Activated CD4-positive, alpha-beta T cell treated with anti-CD3 and anti-CD28 coated beads, Interleukin-2, amount 10 ng/mL, durations not matched to agents 7 days and 5 days (primary cell): ENCODE measurements at places on chromosomes 2 and 18. TPM values are rescaled to one million over a fixed set of nuclear protein-coding genes. Genes with fewer than 3 reads are reported as not detected.
A peak's percentile ranks its signal among the peaks of the same experiment; 100 is the strongest.

The LRRTM1 gene
- not detected for total RNA-seq

The YWHAQ gene
- total RNA-seq: 308 TPM

The TRIB2 gene
- 96.5 TPM for total RNA-seq

The SH3YL1 gene
- total RNA-seq: 21.0 TPM

- H3K4me3 ChIP-seq: no peak overlapping the region
- H3K27ac ChIP-seq: no peak overlapping the region
- no peaks in the 10 kb centered on the region for H3K4me1 ChIP-seq
- DNase-seq: no peak
Observed at GRCh38 chr2:231139796-231140195, 15.0 kb upstream of the HTR2B start.

DNA sequence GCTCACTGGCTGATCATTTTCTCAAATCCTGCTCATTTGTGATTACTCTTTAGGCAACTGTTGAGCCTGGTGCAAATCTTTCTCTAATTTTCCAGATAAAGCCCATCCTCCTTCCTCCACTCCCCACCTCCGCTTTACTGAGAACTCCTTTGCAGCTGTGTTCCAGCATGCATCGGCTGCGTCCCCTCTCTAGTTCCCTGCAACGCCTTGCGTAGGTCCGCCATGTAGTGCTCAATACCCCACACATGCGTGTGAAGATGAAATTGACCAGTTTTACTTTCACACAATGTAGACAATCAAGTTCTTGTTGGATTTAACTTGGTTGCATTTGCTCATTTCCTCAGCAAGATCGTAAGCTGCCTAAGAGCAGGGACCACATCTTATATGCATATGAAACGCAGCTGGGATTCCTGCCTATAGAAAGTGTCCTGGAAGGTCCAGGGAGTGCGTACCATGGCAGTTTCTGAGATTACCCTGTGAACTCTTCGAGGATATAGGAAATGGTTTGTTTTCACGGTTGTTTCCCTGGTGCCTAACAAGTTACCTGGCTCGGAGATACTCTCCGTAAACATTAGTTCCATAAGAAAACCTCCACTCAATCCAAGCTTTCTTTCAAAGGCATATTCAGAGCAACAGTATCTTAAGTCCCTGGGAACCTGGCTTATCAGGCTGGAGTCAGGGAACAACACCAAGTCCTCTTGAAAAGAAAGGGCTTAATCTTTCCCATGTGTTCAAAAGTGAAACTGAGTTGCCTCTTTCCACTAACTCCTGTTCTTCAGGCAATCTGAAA lies 766.4 kb upstream of the ID2 start:
- H3K4me1 ChIP-seq: no peaks in the 10 kb centered on the region
- DNase-seq: no peak
- H3K36me3 ChIP-seq: peaks cover 3% of the 10 kb centered on the region
- H3K27ac ChIP-seq: no peak overlapping the region
- H3K4me3 ChIP-seq: no peak overlapping the region
- H3K27me3 ChIP-seq: no peaks in the 10 kb centered on the region

- no peaks in the 10 kb centered on the region for H3K27me3 ChIP-seq
- no peak for DNase-seq
- no peak overlapping the region for H3K27ac ChIP-seq
- peaks cover 22% of the 10 kb centered on the region for H3K4me1 ChIP-seq
Observed at GRCh38 chr2:88019985-88020384, 3.6 kb upstream of the RNU2-63P start.

- DNase-seq: peak; percentile 78
- H3K4me3 ChIP-seq: peak overlapping the region; percentile 67
- peaks cover 25% of the 10 kb centered on the region for H3K36me3 ChIP-seq
Observed at GRCh38 chr2:234291765-234292204, 205.1 kb downstream of the ARL4C start.

GRCh38 chr18:9184998-9185613 lies 48.5 kb downstream of the ANKRD12 start:
- H3K4me1 ChIP-seq: peaks cover 25% of the 10 kb centered on the region
- H3K4me3 ChIP-seq: peak overlapping the region; percentile 67
- peak overlapping the region; percentile 65 for H3K27ac ChIP-seq
- H3K36me3 ChIP-seq: peaks cover 57% of the 10 kb centered on the region
- DNase-seq: no peak
- no peaks in the 10 kb centered on the region for H3K27me3 ChIP-seq

- peaks cover 25% of the 10 kb centered on the region for H3K4me1 ChIP-seq
- no peak overlapping the region for H3K4me3 ChIP-seq
- no peak overlapping the region for H3K27ac ChIP-seq
- H3K36me3 ChIP-seq: peaks cover 31% of the 10 kb centered on the region
Observed at GRCh38 chr2:143469323-143469722, 340.1 kb downstream of the ARHGAP15 start.

GRCh38 chr2:210862283-210863065 lies 306.1 kb downstream of the CPS1 start:
- DNase-seq: no peak
- no peaks in the 10 kb centered on the region for H3K27me3 ChIP-seq
- no peaks in the 10 kb centered on the region for H3K4me1 ChIP-seq
- no peaks in the 10 kb centered on the region for H3K36me3 ChIP-seq
- no peak overlapping the region for H3K27ac ChIP-seq

GRCh38 chr2:118102433-118103082 lies 14.3 kb downstream of the INSIG2 start:
- DNase-seq: no peak
- peaks cover 21% of the 10 kb centered on the region for H3K4me1 ChIP-seq
- H3K27me3 ChIP-seq: no peaks in the 10 kb centered on the region
- H3K4me3 ChIP-seq: no peak overlapping the region
- H3K36me3 ChIP-seq: peaks cover 63% of the 10 kb centered on the region
- no peak overlapping the region for H3K27ac ChIP-seq

GRCh38 chr2:186457908-186458307 lies 28.2 kb upstream of the ZC3H15 start:
- no peaks in the 10 kb centered on the region for H3K36me3 ChIP-seq
- H3K27ac ChIP-seq: no peak overlapping the region
- DNase-seq: no peak
- H3K4me3 ChIP-seq: no peak overlapping the region
- H3K27me3 ChIP-seq: no peaks in the 10 kb centered on the region
